ENCODE measurements at places on chromosomes 12 and 14. TPM values are rescaled to one million over a fixed set of nuclear protein-coding genes. Genes with fewer than 3 reads are reported as not detected.

DNA sequence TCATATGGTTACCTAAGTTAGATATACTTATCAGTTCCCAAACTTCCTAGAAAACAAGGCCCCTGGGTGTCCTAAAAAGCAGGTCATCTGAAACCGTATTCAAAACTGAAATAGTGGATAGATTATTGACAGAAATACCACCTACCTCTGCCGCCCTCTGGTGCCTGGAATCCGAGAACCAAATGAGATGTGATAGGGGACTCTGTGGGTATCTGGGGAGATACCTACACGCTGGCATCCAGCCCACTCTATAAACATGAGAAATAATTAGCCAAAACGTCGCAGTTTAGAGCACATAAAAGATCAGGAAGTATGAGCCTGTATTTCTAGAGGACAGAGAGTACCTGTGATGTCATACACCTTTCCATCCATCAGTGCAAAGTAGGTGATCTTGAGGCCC, 4.4 kb downstream of the ORMDL2 start:
- no peak for DNase-seq

- DNase-seq, result peak; percentile 95
Measured at GRCh38 chr14:52351233-52352060, 37.3 kb downstream of the PTGER2 start.

DNA sequence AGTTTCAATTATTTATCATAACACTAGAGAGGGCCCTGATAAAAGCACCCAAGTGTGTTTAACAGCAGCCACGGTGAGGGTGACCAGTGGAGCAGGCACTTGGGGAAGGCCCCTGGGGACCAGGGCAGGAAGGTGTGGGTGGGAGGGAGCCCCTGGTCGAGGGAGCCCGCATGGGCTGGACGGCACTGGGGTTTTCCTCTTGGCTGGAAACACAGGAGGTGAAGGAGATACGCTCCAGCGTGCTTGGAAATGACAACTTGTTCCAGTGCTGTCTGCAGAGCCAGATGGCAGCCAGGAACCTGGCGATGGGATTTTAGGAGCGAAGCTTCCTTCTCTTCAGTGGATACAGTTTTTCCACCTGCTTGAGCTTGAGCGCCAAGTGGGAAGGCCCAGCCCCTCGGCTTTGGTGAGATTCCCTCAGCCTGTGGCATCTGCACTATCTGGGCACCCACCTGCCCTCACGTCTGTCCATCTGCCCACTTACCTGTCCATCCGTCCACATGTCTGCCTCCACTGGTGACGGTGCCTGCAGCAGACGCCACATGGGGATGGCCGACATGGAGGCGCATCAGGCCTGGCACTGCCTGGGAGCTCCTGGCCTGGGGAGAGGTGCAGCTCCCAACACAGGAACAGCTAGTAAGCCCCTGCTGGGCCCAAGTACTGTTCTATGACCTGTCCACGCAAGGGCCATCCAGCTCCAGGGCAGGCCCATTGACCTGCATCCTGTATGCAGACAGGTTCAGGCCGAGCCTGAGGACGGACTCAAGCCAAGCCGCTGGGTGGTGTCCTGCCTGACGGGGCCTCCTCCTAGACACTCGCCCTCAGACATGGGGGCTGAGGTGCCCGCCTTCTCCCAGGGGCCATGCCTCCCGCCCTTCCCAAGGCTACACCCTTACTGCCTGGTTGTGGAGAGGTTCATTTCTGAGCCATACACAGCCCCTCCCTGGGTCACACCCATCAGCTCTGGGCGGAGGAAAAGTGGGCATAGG, 192.2 kb upstream of the C14orf180 start:
- no peak for DNase-seq

DNA sequence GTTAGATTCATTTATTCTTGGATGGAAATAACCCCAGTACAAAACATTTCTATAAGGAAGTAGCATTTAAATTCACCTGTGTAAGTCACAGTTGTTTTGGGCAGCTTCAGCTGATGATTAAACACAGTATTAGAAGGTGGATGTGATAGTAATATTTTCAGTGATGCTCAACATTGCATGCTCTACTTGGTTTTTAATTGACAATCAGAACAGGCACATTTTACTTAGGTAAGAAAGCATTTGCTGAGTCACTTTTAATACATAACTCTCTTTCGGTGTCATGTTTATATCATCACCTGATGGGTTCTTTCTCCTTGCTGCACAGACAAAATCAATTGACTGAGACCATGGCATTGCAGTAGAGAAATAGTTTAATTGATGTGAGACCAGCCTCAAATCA, 80.7 kb downstream of the CMAS start:
- no peak for DNase-seq

DNA sequence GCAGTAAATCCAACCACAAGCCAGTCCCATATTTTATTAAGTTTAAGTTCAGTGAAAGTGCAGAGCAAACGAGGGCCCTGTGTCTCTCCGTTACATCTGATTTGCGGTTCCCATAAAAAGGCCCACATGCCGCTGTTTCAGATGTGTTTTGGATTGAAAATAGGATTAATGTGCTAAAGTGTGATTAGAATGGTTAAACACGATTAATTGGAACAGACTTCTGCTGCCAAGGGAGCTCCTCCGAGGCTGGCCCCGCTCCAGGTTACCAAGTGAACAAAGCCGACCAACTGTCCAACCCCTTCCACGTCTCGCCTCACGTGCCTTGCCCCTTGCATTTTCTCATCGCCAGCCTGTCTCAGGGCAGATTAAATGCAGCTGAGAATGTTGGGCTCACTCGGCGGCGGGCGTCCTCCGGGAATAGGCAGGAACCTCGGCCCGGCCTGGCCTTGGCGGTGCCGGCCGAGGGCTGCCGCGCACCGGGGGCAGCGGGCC, 166.5 kb upstream of the GSC start:
- DNase-seq, result peak; percentile 95

GRCh38 chr14:75906680-75907280, 75.0 kb downstream of the TGFB3 start:
- DNase-seq, result peak; percentile 74

The PIK3C2G gene
- 8.7 TPM for total RNA-seq

The CMKLR1 gene
- total RNA-seq, result 79.0 TPM

DNA sequence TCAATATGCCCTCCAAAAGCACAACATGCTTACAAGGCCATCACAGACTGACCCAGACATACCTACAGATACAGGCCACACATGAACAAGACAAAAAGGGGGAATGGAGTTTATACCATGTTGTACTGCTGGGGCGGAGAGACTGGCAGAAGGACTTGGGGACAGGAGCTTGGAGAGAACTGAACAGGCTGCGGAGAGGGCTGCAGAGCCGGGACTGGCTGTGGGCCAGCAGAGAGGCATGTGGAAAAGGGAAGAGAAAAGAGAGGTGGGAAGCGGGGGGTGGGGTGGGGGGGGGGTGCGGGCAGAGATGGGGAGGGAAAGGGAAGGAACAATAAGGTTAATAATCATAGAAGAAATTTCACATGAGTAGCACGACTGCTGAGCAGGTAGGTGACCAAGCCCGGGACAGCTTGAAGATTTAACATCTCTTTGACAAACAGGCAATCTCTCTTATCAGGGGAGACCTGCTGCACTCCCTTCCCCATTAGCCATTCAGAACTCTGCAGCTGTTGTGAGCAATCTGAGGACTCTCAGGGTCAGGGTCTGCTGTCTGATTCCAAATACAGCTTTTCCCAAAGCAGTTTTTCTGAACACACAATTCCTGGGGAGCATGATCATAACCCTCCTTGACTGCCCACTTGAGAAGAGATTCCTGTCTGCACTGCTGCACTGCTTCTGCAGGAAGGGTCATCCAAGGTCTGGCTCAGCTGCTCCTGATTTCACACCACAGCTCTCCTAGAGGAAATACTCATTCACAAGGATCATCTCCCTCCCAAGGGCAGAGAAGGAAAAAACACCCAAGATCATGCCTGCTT, 21.6 kb upstream of the STAC3 start:
- DNase-seq, result no peak

DNA sequence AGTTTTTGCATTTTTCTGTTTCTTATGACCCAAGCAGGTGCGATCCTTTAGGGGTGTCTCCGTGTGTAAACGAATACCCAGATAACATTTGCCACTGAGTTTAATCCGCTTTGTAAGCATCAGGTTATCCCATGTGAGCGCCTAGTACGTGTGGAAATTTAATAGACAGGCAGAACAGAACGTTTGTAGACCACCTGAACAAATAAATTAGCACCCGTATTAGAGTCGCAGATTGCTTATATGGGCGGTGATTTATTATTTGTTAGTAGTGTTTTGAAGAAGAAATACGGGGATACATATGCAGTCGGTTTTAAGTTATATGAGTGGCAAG, 325 bp downstream of the C12orf60 start:
- no peak for DNase-seq

The FLRT2 gene
- 59.2 TPM for total RNA-seq

DNA sequence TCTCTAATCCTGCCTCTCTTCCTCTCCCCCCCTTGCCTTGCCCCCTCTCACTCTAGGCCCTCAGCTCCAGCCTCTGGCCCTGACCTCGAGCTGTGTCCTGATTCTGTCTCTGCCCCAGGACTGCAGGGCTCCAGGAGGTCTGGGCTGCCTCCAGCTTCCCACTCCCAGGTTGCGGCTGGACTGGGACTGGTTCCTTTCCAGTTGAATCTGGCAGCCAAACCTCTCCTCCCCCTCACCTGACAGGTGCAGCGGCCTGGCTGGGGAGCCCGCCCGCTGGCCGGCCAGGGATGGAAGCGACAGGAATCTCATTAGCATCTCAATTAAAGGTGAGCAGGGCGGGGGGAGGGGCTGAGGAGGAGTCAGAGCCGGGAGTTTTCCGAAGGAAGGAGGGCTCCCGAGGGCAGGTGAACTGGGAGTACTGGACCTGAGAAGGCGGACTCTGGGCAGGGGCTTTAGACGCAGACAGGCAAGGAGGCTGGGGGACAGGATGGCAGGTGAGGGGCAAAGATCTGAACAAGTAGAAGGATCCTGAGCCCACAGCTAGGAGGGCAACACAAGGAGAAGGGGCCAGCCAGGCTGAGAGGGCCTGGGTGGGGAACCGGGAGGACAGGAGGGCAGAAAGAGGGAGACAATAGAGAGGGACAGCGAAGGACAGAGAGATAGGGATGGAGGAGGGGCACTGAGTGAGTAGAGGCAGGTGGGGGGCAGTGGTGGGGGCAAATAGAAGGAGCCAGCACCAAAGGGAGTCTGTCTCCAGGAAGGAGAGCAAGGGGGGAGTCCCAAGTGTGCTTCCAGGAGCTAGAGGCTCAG, at the start of gene SCNN1A:
Gene SCNN1A (minus strand): TSS at position 295 of the 810 bp plus-strand sequence. CDS start 780 bp downstream, outside the sequence.
- no peak for DNase-seq

- DNase-seq, result no peak
Measured at GRCh38 chr12:20469756-20470155, 101.4 kb downstream of the PDE3A start.

- DNase-seq, result no peak
Measured at GRCh38 chr12:70400124-70400523, 34.0 kb downstream of the KCNMB4 start.

The OR4E2 gene
- 8.4 TPM for total RNA-seq

The GYS2 gene
- total RNA-seq, result 0.48 TPM

DNA sequence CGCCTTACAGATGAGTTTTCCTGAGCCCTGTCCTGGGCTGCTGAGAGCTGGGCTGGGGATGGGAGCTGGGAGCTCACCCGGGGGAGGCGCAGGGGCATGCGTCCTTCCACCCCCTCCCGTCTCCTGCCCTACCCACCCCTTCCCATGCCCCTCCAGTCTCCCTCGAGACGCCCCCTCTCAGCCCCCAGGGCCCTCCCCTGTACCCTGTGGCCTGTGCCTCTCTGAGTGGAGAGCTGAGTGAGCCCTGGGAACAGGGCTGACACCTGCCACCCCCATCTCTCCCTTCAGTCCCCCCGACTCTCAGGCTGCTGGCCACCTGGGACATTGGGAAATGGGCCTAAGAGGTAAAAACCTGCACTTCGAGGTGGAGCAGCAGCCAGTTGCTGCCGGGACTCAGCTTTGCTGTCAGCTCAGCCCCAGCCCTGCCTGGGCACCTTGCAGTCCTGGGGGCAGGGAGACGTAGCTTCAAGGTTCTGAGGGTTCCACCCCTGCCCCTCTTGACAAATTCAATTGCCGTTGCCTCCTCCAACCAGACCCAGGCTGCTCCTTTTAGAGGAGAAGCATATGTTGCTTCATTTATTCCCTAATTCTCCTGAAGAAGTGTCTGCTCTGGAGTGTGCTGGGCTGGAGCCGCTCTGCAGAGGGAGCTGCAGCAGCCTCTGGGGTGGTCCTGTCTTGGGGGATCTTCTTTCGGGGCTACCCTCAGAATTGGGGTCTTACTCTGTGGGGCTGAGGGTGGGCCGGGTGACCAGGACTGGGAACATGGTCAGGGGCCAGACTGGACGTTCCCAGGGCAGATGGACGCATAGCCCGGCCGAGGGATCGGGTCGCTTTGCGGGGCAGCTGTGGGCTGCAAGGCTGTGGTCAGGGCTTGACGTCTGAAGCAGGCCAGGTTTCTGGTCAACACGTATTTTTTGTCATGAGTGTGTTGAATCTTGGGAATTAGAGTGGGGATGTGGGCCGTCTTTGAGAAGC, 141.4 kb downstream of the ADGRD1 start:
- DNase-seq, result no peak

DNA sequence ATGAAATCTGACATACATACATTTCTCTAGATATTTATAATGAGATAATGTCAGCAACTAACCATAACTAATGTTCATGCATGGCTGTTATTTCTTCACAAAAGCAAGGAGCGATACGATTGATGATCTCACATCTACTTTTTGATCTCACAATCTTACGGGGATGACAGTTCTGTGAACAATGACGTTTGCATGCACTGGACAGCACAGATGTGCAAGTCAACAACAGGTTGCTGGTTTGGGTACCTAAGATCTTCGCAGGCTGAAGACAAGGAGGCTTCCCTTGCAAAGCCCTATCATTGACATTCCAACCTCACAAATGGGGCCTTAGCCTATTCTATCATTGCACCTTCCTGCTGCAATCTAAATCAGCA, 53.6 kb downstream of the C12orf42 start:
- DNase-seq, result no peak

- no peak for DNase-seq
Measured at GRCh38 chr12:123367511-123367910, 2.9 kb upstream of the SBNO1 start.

The WDR20 gene
- total RNA-seq, result 33.9 TPM

The TDRD9 gene
- 0.96 TPM for total RNA-seq

DNA sequence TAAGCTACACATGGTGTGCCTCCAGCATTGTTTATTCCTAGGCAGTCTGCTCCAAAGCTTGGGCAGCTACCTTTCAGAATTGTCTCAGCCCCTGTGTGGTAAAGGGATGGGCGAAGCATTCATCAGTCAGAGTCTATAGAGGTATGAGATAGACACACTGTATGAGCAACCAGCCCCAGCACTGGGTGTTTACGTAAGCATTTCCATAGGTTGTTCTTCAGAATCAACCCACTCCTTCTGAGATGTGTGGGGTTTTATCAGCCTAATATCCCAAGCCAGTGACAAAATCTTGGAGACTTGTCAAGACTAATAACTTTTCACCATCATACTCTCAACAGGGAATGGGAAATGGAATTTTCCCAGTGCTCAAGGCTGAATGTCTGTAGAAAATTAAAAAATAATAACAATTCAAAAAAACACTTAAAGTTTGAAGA, 98.2 kb downstream of the BTG1 start:
- DNase-seq, result no peak

The TMCC3 gene
- total RNA-seq, result 11.6 TPM

The DEPDC4 gene
- not detected for total RNA-seq
